ENCODE measurements at places on chromosomes 6 and 20.

DNA sequence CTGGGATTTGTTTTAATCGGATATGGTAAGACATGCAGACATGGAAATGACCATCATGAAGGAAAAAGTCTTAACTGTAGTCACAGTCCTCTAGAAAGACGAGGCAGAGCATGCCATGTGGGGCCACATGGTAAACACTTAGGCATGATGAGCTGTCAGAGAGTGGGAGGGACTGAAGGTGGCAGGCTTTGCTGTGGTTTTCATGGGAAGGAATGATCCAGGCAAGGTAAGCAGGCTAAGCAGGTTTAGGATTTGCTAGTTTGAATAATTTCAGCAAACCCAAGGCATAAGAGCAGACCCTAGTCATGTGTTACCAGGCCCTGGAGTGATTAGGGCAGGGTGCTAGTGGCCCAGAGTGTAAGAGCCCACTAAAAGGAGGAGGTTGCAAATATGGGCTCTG, 47.2 kb upstream of the STMND1 start:
- no peak for DNase-seq

DNA sequence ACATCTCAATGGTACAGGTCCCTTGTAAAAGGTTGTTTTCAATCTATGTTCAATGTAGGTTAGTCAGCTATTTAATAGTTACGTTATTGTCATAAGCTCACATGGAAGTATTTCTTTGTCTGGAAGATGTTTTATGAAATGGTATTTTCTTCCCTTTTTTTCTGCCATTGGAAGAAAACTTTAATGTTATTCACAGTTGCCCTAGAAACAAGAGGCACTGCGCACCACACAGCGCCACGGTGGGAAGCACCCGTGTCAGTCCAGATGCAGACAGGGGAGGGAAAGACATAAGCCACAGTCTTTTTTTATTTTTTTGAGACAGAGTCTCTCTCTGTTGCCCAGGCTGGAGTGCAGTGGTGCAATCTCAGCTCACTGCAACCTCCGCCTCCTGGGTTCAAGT, 82.1 kb downstream of the GCNT2 start:
- no peak for DNase-seq

GRCh38 chr20:33669873-33670640, 3.3 kb downstream of the ACTL10 start:
- DNase-seq, result no peak

DNA sequence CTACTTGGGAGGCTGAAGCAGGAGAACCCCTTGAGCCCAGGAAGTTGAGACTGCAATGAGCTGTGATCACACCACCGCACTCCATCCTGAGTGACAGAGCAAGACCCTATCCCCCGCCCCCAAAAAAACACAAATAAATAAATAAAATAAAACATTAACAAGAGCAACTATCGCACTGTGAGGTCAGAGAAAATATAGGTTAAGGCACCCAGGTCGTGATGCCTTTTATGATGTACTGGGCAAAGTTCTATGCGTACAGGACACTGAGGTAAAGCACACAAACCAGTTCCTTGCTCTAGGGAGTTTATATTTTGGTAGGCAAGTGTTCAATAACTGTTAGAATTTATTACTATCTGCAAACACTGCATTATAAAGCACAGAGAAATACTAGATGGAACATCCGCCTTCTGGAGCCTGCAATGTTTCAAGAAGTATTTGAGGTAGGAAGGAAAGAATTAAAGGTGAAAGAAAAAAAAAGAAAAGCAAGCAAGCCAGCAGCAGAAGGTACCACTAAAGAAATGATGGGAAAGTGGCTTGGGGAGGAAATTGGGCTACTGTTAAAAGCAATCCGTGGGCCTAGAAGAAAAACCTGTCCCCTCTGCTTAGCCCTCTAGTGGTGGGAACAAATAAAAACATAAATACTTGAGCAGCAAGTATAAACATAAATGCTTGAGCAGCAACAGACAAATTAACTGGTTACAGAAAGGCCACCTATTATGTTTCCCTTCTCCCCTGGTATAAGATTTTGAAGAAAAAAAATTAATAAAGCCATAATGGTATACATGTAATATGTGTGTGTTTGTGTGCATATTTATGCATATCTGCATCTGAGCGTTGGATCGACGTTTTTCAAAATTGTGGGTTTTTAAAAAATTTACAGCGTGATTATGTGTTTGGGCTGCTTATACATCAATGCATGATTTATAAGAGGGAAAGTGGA, 128.0 kb downstream of the PHACTR1 start:
- DNase-seq, result peak; percentile 42

GRCh38 chr6:24554474-24554873, 59.7 kb downstream of the ALDH5A1 start:
- DNase-seq, result no peak

- DNase-seq, result no peak
Measured at GRCh38 chr6:118324116-118324515, 224.0 kb upstream of the PLN start.
